ENCODE measurements at places on chromosomes 7 and 10.

DNA sequence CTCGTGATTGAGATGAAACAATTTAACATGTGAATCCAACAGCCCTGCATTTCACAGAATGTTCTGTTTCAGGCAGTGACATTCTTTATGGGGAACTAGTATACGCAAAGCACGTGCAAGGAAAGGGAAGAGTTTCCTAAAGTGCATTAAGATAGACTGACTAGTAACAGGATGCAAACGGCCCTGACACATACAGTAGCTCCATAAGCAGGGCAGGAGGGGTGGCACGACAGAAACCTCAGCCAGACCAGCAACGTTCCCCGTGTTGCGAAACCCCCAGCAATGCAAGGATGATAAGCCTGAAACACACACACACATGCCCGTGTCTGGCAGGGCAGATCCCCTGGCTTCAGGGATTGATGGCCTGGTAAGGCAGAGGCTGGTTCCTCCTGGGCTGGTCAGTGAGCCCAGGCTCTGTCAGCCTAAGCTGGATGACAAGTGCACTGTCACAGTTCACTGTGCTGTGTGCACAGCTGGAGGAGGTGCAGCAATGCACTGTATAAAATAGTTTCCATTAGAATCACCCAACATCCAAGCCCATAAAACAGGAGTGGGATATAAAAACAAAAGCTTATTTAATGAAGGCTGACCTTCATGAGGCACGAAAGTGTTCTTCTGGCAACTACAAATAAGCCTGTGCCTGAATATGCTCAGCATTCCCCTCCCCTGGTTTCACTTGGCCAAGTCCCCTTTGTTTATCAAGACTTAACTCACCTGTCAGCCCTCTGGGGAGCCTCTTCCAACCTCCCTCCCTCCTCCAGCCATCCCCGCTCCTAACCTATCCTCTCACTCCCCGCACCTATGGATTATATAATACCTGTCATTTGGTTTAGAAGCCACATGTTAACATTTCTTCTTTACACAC, 88.8 kb downstream of the GSAP start:
- DNase-seq, result no peak

DNA sequence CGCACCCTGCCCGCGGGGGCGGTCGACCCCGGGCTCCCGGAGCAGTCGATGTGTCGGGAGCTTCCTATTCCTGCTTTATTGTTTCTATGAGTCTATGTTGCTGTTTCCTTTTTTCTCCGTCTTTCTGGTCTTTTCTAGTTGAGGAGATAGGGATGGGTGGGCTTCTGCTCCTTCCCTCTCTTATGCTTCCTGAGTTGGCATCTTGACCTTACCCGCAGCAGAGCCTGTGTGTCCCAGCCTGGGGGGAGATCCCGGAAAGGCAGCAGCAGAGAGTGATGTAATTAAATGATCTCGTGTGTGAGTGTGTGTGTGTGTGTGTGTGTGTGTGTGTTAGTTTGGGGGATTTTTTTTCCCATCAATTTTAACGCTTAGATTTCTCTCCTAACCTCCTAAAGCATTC, 486 bp upstream of the SORCS1 start:
- DNase-seq, result no peak

DNA sequence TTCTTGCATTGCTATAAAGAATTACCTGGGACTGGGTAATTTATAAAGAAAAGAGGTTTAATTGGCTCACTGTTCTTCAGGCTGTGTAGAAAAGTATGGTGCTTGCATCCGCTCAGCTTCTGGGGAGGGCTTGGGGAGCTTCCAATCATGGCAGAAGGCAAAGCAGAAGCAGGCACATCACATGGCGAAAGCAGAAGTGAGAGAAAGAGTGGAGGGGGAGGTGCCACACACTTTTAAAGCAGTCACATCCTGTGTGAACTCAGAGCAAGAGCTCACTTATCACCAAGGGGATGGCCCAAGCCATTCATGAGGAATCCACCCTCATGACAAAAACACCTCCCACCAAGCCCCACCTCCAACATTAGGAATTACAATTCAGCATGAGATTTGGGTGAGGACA, 303.5 kb downstream of the OTUD1 start:
- DNase-seq, result no peak

- no peak for DNase-seq
These were observed 29.3 kb downstream of the PIK3AP1 start for GRCh38 chr10:96690755-96691730.

- no peak for DNase-seq
These were observed 200.9 kb downstream of the DOCK4 start for GRCh38 chr7:112005205-112005775.

GRCh38 chr7:67470256-67470751, 473.7 kb downstream of the TYW1 start:
- no peak for DNase-seq

GRCh38 chr10:80443531-80443974, 10.6 kb upstream of the TSPAN14 start:
- no peak for DNase-seq

DNA sequence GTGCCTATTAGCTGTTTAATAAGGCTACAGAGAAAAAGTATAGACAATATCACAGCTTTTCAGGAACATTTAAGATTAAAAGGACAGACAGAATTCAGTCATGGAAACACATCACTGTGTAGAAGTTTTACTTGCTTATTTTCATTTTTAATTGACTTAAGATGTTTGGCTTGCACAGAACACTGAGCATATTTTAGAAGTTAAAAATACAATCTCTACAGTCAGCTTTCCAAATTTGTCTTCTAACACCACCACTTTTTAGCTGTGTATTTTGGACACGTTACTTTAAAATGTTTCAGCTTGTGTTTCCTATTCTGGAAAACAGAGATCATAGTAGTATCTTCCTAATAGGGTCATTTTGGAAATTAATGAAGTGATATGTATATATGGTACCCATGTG, 11.8 kb downstream of the CFAP69 start:
- no peak for DNase-seq

Data from HCT116 (cell line).